ENCODE measurements at places on chromosomes 1 and 21.

DNA sequence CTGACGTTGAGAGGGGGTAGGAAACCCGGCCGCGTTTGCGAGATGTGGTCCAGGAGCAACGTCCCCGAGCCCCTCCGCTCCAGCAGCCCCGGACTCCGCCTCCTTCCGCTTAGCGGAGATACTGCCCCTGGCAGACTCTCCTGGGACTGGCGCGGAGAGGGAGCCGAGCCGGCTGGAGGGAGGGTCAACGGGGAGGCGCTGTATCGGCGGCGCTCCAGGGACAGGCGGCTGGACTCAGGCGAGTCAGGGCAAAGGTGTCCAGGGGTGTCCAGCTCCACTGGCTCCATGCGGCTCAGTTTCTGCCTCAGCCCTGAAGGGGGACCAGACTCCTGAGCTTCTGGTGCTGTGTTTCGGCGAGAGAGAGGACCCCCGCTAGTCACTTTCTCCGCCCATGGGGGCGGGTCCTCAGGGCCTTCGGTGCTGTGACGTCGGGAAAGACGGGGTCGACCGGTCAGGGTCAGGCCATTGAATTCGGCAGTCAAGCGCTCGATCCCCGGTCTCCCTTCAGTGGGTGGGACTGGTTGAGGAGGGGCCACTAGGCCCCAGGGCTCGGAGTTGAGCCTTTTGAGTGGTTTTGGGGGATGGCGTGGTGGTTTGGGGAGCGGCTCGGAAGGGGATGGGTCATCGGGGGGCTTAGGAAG, 2.8 kb upstream of the LIX1L start:
- DNase-seq: no peak

- DNase-seq: no peak
These were observed 1021.6 kb downstream of the NCAM2 start for GRCh38 chr21:22019766-22020165.

DNA sequence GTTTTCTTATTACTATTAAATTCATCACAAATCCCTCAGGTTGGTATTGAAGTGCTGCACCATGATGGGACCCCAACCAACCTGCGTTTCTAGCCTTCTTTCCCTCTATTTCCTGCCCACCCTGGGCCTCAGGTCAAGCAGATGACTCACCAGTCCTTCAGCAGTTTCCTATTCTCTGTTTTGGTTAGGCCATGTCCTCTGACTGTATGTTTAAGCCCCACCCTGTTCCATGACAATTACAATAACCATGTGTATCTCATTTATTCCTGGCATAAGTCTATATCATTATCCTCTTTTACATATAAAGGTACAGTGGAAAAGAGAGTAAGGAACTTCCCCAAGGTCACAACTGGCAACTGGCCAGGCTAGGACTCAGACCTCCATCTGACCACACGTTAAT, 5.3 kb upstream of the FAM78B start:
- DNase-seq: no peak

GRCh38 chr21:38258521-38259485, 2.0 kb downstream of the KCNJ15 start:
- DNase-seq: no peak

All from cerebellar nuclear complex (tissue), 1 donor.